NCI-H1105 (cell line): ENCODE measurements at places on chromosomes 2 and 18.

DNA sequence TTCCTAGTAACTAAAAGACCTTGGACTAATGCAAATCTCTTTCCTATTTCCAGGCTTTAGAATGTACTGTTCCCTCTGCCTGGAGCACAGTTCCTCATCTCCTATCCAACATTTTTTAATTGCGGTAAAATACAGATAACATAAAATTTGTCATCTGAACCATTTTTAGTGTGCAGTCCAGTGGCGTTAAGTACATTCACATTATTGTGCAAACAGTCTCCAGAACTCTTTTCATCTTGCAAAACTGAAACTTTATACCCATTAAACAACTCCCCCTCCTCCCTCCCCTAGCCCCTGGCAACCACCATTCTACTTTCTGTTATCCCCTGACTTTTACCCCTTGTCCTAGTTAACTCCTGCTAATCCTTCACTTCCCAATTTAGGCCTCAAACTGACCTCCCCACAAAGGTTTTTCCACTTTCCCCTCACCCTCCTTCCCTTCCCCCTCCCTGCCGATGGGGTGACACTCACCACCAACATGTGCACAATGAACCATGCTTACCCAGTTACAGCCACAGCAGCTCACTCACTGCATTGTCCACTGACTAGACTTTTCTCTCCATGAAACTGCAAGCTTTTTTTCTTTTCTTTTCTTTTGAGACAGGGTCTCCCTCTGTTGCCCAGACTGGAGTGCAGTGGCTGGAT lies 54.8 kb downstream of the KIAA2012 start:
- no peak for DNase-seq

DNA sequence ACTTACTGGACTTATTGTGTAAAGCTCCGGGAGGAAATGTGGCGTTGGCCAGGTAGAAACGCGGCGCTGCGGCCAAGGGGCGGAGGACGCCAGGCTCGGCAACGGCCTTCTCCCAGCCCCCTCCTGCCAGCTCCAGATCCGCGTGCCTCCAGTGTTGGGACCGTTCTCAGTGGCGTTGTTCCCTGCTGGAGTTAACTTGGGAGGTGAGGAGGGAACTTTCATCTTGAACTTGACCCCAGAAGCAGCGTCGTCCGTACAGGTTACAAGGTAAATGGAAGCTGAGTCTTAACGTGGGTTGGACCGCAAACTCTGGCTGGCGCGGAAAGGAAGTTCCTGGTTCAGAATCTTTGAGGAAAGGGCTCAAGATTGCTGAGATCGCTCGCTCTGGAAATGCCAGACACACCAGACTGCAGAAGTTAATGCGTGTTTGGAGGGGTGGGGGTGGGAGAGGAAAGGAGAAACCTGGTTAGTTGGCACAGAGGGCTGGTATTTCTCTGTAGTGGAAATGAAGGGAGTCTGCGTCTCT lies 1.3 kb downstream of the TANC1 start:
- no peak for DNase-seq

DNA sequence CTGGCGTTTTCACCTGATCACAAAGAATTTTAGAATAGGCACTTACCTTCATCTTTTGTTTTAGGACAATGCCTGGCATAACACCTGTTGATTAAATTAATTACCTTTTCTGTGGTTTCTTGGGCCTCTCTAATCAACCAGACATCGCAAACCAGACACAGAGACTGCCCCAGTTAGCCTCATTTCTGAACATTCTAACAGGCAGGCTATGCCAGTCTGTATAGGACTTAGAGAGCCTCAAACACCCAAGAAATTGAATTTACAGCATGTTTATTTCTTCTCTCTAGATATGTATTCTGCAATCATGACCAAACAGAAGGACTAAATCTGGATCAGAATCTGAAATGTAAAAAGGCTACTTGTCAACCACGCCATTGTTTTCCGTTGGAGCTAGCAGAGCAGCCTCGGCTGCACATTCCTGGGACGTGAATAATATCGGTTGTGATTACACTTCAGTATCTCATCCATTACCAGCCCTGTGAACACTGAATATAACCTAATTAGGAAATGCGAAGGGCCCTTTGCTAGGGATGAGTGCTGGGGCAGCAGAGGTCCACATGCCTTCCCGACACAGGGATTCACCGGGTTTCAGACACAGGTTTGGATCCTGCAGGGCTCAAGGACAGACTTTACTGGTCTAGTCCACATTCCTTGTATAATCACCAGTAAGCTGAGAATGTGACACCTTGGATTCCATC lies 17.5 kb upstream of the CDC42EP3 start:
- DNase-seq: no peak

- DNase-seq: no peak
These were observed 567.0 kb downstream of the RIT2 start for GRCh38 chr18:42548493-42548892.

GRCh38 chr2:165847001-165847400 lies 53.0 kb upstream of the GALNT3 start:
- no peak for DNase-seq

DNA sequence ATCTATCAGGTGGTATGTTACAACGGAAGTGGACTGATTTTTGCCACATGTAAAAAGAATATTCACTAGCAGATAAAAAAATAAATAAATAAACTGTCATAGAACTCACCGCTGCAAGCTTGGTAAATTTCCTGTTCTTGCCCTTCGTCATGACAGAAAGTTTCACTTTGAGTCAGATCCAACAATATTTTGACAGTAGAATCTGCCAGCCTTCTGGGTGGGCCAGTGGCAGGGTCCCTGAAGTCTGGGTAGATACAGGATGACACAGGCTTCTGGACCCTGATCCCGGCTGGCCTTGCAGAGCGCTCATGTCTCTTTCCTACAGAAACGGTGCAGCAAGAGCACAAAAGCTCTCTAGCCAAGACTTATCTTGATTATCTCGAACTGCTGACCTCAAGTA lies 97.8 kb upstream of the PMAIP1 start:
- no peak for DNase-seq

- DNase-seq: no peak
These were observed 73.5 kb downstream of the CCBE1 start for GRCh38 chr18:59623456-59624368.

DNA sequence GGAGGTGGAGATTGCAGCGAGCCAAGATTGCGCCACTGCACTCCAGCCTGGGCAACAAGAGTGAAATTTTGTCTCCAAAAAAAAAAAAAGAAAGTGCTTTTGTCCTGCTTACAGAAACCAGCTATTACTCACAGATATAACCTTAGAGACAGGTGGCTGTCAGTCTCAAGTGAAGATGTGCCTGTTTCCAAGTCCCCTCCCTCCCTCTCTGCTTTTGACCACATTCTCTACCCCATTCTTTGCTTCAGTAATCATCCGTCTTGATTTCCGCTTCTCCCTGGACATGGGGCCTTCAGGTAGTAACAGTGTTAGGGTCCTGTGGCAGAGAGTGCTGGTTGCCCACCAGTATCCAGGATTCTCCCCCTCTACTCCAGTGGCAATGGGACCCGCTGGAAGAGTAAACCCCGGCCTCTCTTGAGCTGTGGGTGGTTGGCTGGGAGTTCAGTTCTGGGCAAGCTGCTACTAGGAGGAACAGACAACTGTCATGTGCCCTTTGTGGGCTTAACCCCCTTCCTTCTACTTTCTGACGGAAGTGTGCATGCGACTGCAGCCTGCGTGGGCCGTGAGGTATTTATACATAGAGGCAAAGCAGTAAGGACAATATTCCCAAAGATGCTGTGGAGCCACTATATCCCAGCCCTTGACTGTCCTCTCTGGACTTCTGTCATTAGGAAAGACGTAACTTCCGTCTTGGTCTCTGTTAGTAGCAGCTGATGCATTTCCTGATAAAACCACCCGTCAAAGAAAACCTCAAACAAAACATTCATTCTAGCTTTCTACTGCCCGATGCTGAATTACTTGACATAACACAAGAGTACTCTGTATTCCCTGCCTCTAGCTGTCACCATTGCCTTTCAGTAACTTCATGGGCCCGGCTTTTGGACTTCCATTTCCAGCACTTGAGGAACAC lies 17.8 kb downstream of the PDCL3 start:
- no peak for DNase-seq

GRCh38 chr2:8571792-8572499 lies 109.9 kb upstream of the ID2 start:
- DNase-seq: no peak
